Lower lobe of right lung (tissue), 2 donors: ENCODE measurements at places on chromosomes 5 and 9. TPM values are rescaled to one million over a fixed set of nuclear protein-coding genes. Genes with fewer than 3 reads are reported as not detected.

B4GALT7 gene
- 22.4 TPM for total RNA-seq

FAXDC2 gene
- 72.7 TPM for total RNA-seq

DMRT2 gene
- 0.86 TPM for total RNA-seq

LRRC70 gene
- total RNA-seq = 1.1 TPM

PPP1R2B gene
- total RNA-seq = not detected

PFN3 gene
- not detected for total RNA-seq

SLIT3 gene
- 48.6 TPM for total RNA-seq

DBH gene
- total RNA-seq = not detected

C9orf152 gene
- total RNA-seq = 26.1 TPM

LCN2 gene
- 83.4 TPM for total RNA-seq

C1QTNF3 gene
- 6.7 TPM for total RNA-seq
